ENCODE measurements at places on chromosomes 7 and 10. TPM values are rescaled to one million over a fixed set of nuclear protein-coding genes. Genes with fewer than 3 reads are reported as not detected.

DNA sequence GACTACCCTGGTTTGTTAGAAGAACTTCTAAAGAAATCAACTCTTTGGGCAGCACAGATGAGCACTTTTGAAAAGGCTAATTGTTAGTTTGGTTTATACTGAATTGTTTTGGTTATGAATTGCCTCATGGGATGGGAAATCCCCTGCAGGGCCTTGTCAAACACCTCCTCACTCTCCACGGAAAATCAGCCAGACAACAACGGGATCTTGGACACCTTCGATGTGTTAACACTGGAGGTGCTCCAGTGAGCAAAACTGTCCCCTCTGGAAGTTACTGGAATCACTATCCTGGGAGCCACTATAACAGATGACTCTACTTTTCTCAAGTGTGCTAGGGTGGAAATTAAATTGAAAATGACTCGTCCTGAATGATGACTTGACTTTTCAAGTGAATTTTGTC, 38.7 kb downstream of the CDK6 start:
- peak; percentile 64 for DNase-seq

GRCh38 chr10:26516540-26517101, 78.5 kb downstream of the APBB1IP start:
- no peak for DNase-seq

- peak; percentile 72 for DNase-seq
These were observed 324.8 kb downstream of the SFMBT2 start for GRCh38 chr10:7085913-7086589.

GRCh38 chr7:152641384-152641783, 34.6 kb downstream of the XRCC2 start:
- no peak for DNase-seq

The CACNB2 gene
- 0.36 TPM for total RNA-seq

DNA sequence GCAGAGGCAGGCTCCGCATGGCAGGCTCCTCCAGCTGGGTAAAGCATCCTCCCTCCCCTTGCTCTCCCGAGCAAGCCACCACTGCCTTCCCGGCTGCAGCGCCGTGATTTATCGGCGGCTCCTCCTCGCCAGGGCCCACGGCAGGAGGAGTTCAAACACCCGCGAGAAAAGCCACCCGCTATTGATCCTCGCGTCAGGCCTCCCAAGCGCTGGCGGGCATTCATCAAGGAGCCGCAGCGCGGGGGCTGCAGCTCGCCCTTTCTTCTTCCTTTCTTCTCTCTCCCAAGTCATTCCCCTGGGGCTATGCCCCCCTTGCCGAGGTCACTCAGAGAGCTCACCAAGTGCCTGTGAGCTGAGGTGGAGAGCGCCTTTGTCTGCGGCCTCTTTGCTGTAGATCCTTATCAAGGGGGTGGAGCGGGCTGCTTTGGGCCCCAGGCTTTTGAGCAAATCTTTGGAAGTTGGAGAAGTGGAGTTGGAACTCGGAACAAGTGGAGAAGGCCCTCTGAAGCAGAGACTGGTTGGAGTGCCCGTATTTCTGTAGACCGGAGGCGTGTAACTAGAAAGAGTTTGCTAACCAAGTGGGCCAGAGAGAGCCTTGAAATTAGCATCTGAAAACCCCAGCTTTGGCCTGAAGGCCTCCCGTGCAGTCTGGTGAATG, 107.2 kb upstream of the PPIF start:
- DNase-seq = no peak

The IKZF1 gene
- not detected for total RNA-seq

DNA sequence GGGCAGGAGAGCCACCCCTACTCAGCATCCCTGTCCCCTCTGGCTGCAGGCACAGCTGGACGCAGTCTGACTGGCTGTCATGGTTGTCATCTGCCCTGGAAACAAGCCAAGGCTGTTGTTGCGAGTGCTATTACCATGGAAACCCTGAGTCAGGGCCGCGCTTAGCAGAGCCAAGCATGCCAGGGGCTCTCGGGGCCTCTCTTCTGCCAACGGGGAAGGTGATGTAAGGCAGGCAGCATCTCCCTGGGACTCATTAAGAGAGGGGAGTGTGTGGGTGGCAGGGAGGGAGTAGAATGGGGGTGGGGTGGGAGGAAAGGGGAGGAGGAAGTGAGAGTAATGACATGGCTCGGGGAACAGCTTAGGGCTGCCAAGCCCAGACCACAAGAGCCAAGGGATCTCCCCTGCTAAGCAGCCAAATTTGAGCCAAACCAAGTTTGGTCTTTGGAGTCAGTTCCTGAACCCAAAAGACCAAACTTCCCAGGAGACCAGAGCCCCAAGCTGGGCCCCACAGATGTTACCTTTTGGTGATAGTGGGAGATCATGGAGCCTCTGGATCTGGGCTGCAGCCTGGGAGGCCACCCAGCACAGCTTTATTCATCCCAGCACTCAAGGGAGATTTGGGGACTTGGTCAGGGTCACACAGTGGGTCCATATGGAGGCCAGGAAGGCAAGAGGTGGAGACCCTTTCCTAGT, 67.6 kb downstream of the TMEM130 start:
- peak; percentile 19 for DNase-seq

DNA sequence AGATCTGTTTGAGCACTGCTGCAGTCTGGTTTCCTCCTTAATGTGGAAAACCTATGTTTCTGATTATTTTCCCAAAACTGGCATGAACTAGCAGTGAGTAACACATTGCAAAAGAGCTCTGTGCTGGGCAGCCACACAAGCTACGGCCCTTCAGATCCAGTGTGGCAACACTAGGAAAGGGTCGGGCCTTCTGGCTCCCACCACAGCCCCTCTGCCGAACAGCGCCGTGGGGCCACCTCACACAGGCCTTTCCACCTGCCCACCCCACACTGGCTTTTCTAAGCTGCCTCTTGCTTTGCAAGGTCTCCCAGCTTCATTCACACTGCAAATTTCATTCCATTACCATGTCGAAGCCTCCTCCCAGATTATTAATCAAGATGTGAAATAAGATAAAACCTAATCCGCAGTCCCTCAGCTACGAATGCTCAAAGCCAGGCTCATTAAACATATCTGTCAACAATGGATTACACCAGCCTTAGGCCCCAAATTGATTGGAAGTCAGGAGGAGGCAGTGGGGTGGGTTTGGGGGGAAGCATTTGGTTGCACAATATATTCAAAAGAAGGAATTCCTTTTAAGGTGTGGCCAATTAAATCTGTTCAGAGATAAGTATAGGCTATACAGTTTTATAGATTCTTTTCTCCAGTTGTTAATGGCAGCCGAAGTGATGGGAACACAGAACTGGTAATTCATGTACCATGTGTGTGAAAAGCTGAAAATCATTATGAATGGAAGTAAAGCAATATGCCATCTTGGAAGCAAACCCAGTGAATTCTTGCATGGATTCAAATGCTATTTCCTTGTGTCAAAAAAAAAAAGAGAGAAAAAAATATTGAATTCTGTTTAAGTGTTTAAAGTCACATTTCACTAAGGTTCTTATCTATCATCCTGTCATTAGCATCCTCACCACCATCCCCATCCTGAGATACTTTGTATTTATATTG, 223.7 kb downstream of the MTERF1 start:
- DNase-seq = no peak
